SK-N-DZ (cell line): ENCODE measurements at places on chromosomes 11 and 22.

DNA sequence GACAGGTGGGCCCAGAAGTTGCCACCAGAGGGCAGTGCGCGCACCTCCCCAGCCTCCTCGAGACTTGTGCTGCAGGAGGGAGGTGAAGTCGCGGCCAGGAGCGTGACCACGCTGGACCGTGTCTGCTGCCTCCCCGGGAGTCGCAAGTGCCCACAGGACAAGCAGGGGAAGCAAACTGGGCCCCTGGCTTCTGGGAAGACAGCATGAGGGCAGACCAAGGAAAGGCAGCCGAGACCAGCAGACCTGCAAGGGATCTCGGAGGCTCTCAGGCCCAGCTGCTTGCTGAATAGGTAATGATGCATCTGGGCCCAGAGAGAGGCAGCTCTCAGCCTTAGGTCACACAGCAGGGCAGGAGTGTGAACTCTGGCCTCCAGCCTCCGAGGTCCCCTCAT lies 17.0 kb upstream of the IL2RB start:
- DNase-seq = peak; percentile 48

GRCh38 chr11:105388006-105388405 lies 221.9 kb upstream of the GRIA4 start:
- no peak for DNase-seq

DNA sequence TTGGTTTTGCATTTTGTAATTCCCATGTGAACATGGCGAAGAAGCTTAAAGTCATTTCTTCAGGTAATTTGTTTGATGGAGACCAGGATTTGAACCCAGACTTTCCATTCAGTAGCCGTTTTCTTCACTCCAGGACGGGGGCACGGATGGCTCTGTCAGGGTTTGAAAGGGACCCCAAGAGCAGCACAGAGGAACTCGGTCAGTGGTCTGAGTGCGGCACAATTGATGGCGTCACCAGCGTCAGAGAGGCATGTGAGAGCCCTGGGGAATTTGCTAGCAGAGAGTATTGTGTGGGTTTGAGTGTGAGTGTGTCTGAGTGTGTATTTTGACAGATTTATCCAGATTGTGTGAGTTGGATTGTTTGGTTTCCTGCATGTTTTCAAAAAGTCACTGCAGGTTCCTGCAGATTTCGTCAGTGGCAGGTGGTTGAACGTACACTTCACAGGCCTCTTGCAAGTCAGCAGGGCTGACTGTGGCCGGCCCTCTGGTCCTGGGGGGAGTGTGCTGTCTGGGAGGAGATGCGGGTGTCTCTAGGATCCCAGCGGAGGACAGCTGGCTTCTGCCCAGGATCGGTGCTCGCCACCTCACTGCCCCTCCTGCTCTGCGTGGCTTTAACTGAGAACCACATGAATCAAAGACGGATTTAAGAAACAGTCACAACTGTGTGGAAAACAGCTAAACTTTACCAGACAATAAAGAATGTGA lies 199.3 kb downstream of the TBC1D22A start:
- DNase-seq = no peak

- no peak for DNase-seq
These were observed 2.6 kb upstream of the C11orf91 start for GRCh38 chr11:33703234-33703633.

- no peak for DNase-seq
These were observed 24.2 kb upstream of the PPARA start for GRCh38 chr22:46125816-46126765.

- DNase-seq = no peak
These were observed 118.1 kb downstream of the DBX1 start for GRCh38 chr11:20042045-20042639.

DNA sequence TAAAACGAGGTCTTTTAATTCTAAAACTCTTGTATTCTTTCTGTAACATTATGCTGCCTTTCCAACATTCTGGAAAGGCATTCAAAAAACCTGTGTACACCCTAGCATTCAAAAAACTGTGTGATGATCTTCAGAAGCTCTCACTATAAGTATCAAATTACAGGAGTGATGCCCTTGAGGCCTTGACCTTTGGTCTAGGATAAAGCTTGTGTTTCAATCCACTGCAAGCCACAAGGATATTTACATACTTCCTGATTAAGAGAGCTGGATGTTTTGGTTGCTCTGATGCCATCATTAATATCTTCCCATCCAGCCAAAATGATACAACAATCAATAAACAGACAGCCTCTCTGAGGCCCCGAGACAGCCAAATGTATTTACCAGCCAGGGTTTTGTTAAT lies 11.9 kb downstream of the CLPB start:
- no peak for DNase-seq

DNA sequence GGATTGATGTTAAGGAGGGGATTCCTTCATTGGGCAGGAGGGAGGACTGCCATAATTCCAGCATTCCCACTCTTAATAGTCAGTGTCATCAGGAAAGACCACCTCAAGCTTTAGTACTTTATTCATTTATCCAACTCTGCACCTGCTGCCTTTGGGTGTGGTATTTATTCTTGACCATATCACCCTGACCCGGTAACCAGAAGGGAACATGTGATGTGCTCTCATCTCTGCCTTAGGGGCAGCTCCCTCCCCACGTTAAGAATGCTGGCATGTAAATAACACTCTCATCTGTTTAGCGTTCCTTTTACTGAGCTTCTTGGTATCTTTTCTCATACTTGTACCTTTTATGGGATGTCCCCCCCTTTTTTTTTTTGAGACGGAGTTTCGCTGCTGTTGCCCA lies 7.7 kb downstream of the CAT start:
- no peak for DNase-seq

DNA sequence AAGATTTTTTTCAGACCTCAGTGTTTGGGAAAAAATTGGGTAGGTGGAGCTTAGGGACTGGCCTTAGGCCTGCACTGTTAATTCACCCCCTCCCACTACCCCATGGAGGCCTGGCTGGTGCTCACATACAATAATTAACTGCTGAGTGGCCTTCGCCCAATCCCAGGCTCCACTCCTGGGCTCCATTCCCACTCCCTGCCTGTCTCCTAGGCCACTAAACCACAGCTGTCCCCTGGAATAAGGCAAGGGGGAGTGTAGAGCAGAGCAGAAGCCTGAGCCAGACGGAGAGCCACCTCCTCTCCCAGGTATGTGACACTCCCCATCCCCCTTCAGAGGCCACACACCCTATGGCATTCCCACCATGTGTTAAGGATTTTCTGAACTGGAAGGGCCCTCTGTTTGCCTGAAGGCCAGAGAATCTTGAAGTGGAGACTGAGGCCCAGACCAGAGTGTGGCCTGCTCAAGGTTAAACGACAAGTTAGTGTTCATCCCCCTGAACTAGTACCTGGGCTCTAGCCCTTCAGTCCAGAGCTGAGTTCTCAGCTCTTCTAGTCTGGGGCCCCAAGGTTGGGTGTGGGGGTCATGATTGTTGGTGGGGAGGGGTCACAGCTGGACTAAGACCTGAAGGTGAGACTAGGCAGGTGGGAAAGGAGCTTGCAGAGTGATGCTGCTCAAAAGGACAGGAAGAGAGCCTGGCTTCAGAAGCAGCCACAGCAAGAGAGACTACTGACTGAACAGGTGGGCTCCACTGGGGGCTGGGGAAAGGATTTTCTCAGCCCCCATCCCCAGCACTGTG lies 2.3 kb upstream of the FOLR1 start:
- DNase-seq = peak; percentile 62

- DNase-seq = no peak
These were observed 24.2 kb downstream of the CD44 start for GRCh38 chr11:35163209-35163608.

DNA sequence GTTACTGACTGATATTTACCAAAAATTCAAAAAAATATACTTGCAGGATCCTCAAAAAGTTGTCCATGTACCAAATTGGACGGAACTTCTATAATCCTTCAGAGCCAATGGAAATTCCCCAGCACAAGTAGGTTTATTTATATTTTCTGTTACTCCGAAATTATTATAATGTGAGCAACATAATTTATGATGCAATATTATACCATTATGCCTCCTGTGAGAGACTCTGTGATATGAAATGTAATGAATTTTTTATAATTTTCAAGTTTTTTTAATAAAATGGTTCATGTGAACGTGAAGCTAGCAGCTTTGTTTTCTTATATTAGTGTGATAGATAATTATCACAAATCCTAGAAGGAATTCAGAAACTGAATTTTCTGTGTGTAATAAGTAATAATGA lies 18.2 kb downstream of the PIWIL4 start:
- no peak for DNase-seq

DNA sequence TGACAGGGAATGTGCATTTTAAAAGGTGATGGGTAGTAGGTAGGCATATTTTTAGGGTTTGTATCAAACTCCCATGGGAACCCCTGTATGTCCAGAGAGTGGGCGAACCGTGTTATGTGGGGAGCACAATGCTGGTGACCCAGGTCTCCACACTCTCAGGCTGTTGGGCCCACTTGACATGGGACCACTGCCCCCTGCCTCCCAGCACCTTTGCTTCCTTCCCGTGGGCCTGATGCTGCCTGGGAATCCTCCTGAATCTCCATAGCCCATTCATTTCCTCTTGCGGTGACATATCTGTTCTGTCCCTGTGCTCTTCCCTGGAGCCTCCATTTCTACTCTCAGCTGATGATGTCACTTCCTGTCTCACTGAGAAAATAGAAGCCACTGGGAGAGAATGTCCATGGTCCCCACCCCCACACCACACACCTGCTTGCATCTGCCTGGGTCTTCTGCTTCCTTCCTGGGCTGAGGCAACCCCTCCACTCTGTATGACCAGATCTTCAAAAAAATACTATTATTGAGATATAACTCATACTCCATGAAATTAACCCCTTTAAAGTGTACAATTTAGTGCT lies 55.8 kb upstream of the THY1 start:
- no peak for DNase-seq

DNA sequence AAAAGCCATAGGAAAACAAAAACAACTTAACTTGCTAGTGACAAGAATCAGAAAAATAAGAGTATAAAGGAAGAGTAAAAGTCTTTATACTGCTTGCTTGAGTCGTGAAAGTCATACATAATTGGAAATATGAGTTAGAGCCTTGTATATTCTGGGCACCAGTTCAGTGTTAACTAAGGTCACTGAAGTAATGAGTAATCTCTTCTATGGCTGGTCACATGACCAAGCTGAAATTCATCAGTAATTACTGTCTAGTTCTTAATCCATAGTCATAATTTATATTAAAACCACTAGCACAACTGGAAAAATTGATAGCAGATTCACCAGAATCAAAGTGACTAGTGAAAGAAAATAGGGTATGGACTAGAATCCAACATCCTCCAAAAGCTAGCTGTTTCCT lies 84.4 kb upstream of the SLC5A12 start:
- no peak for DNase-seq

DNA sequence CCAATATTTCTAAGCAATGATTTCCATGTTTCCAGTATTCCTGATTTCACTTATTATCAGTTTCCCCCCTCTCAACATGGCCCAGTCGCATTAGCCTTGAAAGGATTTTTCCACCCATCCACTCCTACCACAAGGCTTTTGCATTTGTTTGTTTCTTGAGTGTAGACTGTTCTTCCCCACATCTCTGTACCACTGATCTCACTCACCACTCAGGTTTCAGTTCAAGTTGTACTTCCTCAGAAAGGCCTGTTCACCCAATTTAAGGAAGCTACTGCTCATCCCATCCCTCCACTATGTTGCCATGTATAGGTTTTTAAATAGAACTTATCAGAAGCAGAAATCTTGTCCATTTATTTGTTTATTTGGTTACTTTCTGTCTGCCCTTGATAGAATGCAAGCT lies 472.3 kb downstream of the FAM181B start:
- no peak for DNase-seq

DNA sequence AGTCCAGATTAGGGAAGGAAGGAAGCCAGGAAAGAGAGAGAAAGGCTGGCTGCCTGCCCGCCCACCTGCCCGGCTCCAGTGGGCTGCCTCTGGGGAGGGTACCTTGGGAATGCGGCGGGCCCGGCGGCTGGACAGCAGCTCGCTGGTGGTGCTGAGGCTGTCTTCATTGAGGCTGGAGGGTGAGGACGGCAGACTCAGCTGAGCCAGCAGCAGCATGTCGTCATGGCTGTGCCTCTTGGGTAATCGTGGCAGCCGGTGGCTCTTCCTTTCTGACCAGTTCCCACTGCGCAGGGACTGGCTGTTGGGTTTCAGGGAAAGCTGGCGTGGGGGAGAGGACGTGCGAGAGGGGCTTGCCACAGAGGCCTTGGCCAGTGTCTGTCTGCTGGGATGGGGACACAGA lies 32.9 kb downstream of the RPL27A start:
- DNase-seq = no peak

DNA sequence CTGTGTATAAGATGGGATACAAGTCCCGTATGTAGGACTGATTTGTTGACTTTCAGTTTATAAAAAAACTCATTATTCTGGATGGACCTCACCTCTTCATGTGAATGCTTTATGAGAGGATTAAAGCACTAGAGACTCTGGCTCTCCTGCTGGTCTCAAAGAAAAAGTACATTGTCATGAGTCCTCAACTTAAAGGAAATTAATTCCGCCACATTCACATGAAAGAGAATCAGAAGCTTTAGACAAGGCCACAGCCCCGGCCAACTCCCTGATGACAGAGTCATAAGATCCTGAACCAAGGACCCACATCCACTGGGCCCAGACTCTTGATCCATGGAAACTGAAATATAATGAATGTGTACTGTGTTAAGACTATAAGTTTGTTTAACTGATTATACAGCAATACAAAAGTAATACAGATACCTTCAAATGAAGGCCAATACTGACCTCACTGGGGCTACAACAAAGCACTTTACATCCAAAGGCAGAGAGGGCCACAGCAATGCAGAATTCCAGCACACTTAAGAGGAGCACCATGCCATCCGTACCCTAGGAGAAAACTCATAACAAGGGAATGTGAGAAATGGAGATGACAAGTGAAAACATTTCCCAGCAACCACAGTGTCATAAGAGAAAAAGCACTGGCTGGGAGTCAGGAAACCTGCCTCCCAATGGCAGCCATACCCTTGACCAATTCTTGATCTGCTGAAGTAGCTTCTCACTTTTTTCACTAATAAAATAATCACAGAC lies 25.4 kb upstream of the MS4A6A start:
- DNase-seq = no peak

GRCh38 chr11:91373497-91373896 lies 851.1 kb upstream of the FAT3 start:
- peak; percentile 24 for DNase-seq

GRCh38 chr22:26894766-26895485 lies 237.5 kb downstream of the MIAT start:
- no peak for DNase-seq

DNA sequence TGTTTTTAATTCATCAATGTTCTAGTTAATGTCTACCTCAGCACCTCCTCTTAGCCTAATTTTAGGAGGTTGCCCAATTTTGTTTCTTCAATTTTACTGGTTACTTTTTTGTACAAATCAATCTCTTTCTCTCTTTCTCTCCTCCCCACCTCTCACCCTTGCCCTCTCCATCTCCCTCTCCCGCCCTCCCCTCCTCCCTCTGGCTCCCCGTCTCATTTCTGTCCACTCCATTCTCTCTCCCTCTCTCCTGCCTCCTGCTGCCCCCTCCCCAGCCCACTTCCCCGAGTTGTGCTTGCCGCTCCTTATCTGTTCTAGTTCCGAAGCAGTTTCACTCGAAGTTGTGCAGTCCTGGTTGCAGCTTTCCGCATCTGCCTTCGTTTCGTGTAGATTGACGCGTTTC lies 40.9 kb upstream of the NNMT start:
- no peak for DNase-seq
